Stimulated activated CD4-positive, alpha-beta T cell treated with anti-CD3 and anti-CD28 coated beads, Interleukin-1b, Interleukin-23, amount 100 ng/mL, for 1 hour (primary cell): ENCODE measurements at places on chromosomes 2 and 18.

DNA sequence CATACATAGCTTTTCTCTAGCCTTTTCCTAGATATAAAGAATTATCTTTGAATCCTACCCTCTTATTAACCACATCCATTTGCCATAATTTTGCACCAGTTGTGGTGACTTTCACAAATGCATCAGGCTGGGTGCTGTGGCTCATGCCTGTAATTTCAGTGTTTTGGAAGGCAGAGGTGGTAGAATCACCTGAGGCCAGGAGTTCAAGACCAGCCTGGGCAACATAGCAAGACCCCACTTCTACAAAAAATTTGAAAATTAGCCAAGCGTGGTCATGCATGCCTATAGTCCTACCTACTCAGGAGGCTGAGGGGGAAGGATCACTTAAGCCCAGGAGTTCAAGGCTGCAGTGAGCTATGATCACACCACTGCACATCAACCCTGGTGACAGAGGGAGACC lies 672.4 kb upstream of the CHAC2 start:
- no peak for DNase-seq

DNA sequence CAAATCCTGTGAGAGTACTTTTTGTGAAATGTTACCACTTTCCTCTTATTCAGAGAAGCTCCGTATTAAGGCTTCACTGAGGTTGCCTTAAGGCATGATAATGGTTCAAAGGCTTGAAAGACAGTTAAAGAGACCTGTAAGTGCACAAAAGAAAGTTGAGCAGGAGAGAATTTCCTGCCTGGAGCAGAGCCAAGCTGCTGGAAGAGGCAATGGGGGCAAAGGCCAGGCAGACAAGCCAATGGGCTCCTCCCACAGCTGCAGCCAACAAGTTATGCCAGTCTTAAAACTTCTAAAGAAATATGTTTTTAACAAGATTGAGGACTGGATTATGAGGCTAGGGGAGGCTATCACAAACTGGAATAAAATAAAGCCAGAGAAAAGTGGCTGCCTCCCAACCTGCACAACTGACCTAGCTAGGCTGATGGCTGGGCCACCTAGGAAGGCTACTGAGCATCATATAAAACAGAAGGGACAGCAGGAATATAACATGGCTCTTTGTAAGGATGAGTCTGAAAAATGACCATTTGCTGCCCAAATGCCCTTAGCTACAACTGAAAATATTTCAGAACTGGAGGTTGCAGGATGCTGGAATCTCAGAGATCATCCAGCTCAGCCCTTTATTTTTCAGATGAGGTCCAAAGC lies 2.1 kb downstream of the IL1B start:
- DNase-seq: no peak

GRCh38 chr18:3067722-3068121 lies 54.8 kb upstream of the LPIN2 start:
- no peak for DNase-seq

GRCh38 chr2:236090027-236090382 lies 78.2 kb downstream of the GBX2 start:
- DNase-seq: no peak

GRCh38 chr2:230230087-230230486 lies 4.6 kb downstream of the SP140 start:
- no peak for DNase-seq

DNA sequence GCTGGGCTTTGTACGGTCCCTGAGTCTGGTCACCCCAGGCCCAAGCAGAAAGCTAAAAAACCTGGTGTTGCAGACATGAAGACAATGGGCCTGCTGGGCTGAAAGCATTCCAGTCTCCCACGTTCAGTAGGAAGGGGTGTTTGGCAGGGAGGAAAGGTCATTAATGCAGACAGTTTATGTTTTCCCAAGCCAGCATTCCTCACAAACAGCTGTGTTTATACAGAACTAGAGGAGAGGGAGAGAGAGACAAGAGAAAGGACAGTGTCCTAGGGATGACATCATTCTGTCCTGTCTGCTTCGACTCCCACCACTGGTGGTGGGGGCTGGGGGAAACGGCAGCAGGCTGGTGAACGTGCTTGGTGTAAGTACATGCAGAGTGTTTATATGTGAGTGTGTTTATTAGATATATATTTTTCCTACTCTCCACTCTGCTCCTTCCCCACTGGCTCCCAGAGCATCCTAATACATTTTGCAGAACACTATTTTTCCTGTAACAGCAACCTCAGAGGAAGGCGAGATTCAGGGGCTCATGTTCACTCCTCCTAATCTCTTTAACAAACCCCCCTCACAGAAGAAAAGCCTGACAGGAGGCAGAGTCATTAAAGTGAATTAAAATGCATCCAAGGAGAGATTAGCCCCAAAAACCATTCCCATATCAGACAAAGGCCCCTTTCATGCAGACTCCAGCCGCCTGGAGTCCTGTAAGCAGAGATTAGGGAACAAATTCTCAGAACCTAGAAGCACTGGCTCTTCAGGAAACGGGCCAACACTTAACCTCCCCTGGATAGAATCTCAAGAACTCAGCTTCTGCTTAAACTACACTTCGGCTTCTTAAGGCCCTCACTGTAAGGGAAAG lies 380.4 kb downstream of the TNS1 start:
- no peak for DNase-seq

DNA sequence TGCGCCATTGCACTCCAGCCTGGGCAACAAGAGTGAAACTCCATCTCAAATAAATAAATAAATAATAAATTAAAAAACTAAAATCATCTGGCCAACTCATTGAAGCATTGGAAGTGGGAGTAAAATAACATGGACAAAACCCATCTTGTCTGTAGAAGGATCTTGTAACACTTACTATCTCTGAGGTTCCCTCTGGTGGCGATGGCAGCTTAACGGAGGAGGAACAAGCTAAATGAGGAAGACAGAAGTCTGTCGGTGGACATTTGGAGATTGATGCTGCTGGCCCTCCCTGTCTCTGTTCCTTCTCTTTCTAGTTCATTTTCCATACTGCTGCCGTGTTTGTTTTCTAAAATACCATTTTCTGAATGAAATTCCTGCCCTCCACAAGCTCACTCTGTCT lies 43.4 kb downstream of the ZCCHC2 start:
- no peak for DNase-seq

GRCh38 chr2:148451046-148451445 lies 193.5 kb upstream of the EPC2 start:
- no peak for DNase-seq

DNA sequence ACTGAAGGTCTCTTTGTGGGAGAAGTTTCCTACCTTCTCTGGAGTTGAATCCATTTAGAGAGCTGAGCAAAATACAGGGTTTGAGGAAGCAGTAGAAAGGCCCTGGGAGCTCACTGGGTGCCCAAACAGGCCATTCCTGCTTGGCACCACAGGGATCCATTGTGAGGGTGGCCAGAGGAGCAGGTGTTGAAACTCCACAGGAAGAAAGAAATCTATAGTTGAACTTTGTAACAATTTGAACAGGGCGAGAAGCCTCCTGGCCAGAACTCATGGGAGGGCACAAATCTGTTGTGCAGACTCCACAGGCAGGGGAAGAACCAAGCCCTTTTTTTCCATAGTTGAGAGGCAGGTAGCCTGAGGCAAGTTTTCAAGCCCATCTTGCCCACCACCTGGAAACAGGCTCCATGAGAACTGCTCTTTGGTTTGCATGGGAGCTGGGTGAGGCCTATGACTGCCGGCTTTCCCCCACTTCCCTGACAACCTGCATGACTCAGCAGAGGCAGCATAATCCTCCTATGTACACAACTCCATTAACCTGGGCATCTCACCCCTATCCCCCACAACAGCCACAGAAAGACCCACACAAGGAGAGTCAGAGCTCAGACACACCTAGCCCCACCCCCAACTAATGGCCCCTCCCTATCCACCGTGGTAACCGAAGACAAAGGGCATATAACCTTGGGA lies 1053.0 kb downstream of the TSN start:
- no peak for DNase-seq

DNA sequence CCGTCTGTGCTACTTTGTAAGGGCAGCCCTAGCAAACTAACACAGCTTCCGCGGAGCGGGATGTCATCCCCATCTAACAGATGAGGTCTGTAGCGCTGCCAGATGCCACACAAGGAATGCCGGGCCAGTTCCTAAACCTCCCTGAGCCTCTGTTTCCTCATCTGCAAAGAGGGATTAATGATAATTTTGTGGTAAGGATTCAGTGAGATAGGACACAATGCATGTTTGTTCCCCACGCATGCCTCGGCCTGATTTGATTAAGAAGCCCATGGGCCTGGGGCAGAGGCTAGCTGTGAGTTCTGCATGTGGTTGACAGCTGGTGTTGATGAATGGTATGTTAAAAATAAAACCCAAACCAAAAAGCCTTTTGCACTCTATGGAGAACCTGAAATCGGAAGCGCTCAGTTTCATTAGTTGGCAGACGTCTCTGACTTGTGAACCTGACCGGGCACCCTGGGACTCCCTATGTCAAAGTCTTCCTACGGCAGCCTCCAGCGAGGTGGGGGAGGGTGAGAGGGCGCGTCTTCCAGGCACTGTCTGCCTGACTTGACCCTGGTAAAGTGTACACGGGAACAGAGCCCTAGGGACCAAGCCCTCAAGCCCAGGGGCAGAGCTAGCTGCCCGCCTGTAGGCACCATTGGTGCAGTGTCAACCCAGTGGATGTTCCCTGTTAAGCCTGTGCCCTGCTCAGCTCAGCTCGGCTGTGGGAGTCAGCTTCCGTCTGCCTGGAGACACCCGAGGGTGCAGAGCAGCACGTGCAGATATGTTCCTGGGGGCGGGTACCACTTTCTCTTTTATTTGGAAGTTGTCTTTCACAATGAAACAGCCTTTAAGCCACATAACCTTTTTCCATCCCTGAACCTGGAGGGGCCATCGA lies 14.8 kb upstream of the INHBB start:
- DNase-seq: no peak

- DNase-seq: no peak
Observed at GRCh38 chr2:31429759-31430438, 15.4 kb upstream of the XDH start.
